ENCODE measurements at places on chromosomes 11 and 22. TPM values are rescaled to one million over a fixed set of nuclear protein-coding genes. Genes with fewer than 3 reads are reported as not detected.

GRCh38 chr11:100774859-100775258 is 87.8 kb downstream of the ARHGAP42 start:
- no peak for DNase-seq

- DNase-seq, result no peak
These were observed 17.5 kb downstream of the MN1 start for GRCh38 chr22:27784120-27784475.

GRCh38 chr11:64652586-64653387 is 61.8 kb downstream of the SLC22A12 start:
- DNase-seq, result peak; percentile 53

GRCh38 chr11:12876340-12876739 is 132.8 kb upstream of the RASSF10 start:
- DNase-seq, result no peak

DNA sequence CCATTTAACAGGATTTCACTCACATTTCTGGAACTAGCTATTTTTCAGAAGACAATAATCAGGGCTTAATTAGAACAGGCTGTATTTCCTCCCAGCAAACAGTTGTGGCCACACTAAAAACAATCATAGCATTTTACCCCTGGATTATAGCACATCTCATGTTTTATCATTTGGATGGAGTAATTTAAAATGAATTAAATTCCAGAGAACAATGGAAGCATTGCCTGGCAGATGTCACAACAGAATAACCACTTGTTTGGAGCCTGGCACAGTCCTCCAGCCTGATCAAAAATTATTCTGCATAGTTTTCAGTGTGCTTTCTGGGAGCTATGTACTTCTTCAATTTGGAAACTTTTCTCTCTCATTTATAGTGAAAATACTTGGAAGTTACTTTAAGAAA is 9.2 kb downstream of the PRSS23 start:
- no peak for DNase-seq

DNA sequence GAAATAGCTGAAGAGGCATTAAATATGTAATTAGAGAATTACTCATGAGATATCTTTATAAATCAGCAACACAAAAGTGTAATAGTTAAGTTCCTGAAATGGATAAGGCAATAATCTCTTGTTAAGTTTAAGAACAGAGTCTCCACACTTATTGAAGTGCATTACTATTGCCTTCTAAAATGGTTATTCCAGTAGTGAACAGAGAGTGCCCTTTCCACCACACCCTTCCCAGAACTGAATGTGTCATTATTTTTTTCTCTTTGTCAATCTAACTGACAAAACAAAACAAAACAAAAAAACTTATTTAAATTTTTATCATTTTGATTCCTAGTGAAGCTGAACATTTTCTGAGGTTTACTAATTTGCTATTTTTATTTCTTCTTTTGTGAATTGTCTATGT is 9.2 kb upstream of the PRRG4 start:
- DNase-seq, result no peak

- DNase-seq, result no peak
These were observed 11.2 kb downstream of the FOLR1 start for GRCh38 chr11:72203163-72203562.

- DNase-seq, result no peak
These were observed 151.0 kb upstream of the B3GAT1 start for GRCh38 chr11:134562941-134563471.

GRCh38 chr11:62805961-62806441 is 761 bp upstream of the NXF1 start:
- no peak for DNase-seq

DNA sequence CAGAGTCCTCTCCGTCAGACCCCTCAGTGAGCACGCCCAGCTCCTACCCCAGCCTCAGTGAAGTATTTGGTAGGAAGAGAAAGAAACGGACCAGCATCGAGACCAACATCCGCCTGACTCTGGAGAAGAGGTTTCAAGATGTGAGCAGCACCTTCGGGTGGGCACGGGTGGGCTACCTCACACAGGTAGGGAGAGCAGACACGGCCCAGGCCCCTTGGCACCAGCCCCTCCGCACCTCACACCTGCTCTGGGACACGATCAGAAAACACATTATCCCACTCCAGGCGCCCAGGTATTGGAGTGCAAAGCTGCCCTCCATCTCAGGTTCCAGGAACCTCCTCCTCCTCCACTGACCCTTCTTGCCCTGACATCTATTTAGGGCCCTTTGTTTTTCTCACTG is 17.6 kb upstream of the TLCD5 start:
- DNase-seq, result no peak

GRCh38 chr11:8331767-8332166 is 68.1 kb upstream of the LMO1 start:
- DNase-seq, result no peak

DNA sequence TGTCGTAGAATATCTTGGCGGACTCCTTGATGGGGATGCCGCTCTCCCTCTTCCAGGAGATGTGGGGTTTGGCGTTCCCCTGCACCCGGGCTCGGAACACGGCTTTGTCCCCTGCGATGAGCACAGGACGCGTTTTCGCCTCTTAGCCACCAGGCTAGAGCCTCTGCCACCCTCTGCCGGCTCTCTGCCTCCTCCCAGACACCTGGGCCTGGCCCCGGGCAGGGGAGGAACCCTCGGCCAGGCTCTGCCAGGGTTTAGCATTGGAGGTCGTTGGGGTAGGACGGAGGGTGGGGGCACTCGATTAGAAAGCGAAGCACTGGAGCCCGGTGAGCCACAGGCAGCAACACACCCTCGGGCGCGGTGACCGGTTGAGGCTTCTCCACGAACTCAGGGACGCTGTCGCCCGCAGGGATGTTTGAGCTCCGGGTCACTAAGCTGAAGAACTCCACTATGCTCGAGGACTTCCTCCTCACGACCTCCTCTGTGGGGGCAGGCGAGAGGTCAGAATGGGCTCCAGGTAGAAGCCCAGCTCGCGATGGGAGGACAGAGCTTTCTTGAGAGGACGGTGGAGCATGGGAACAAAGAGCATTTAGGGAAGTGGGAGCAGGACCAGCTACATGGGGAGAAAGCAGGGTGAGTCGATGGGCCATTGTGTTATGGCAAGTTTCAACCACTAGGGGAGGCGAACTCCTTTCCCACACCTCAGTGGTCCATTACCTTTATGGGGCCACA is 4.3 kb downstream of the IGSF22 start:
- DNase-seq, result peak; percentile 45

DNA sequence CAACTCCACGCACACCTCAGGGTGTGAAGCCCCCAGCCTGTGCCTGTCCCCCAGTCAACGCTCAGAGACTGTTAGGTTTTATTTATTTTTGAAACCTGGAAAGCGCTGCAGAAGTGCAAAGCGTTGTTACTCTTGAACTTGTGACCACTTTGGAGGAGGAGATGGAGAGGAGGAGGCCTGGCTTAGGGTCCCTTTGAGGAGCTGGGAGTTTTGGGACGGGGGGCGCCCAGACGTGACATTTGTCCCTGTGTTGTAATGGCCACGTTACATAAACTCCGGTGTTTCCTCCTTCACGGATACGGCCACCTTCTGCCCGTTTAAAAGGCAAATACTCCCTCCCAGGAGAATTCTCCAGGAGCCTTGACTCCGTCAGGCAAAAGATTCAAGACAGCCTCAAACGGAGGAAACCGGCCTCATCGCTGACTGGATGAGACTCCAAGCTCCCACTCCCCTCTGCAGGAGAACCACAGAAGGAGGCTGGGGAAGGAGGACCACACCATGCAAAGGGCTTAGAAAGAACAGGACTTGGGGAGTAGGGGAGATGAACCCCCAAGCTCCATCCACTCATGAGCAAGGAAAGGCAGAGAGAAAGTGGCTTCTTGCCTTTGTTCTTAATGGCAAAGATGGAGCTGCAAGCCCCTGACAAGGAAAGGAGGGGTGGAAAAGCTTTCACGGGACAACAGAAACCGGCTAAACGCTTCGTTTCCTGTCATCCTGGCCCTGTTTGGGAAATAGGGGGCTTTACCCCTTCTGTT is 630 bp downstream of the PIK3IP1 start:
- no peak for DNase-seq

- peak; percentile 6 for DNase-seq
These were observed 54.4 kb downstream of the FCHSD2 start for GRCh38 chr11:73087730-73088129.

- no peak for DNase-seq
These were observed 34.5 kb upstream of the EED start for GRCh38 chr11:86209806-86210657.

- DNase-seq, result no peak
These were observed 11.0 kb downstream of the SLC29A2 start for GRCh38 chr11:66360406-66361073.

- no peak for DNase-seq
These were observed at the start of gene BARX2 for GRCh38 chr11:129375751-129376657. BARX2 (plus strand) TSS chr11:129375848; CDS start chr11:129376036, 188 bp downstream.

DNA sequence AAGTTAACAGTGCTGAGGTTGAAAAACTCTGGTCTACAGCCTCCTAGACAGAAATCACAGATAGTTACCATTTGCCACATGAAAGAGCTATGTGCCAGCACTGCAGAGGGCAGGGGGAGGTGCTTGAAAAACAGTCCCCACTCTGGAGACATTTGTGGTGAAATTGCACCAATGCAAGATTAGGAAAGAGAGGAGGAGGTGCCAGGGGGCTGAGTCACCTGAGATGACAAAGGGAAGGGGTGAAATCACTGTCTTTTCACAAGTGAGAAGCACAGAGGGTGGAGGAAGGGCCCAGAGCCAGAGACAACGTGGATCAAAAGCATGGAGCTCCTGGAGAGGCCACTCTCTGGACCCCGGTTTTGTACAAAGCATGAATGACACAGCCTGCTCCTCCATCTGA is 196.3 kb downstream of the BUD13 start:
- no peak for DNase-seq

- no peak for DNase-seq
These were observed 39.1 kb downstream of the DIXDC1 start for GRCh38 chr11:111976119-111976766.

GRCh38 chr11:15485432-15485831 is 370.7 kb downstream of the INSC start:
- no peak for DNase-seq

DNA sequence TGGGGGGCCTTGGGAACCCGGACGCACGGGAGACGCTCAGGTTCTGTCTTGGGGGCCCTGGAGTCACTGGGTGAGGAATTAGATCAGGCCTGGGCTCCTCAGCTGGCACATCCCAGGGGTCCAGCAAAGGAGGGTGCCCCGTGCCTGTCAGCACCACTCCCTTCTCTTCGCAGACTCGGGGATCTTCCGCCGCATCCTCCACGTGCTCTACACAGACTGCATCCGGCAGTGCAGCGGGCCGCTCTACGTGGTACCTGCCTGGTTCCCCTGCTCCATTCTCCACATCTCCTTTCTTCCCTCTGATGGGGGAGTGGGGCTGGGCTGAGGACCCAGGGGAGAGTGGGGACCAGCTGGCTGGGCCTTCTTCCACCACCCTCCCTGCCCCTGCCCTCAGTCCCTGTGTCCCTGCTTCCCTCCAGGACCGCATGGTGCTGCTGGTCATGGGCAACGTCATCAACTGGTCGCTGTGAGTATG is 6.7 kb upstream of the TAGLN start:
- DNase-seq, result no peak

The TMEM123 gene
- polyA plus RNA-seq, result 479 TPM

The P2RX6 gene
- 0.44 TPM for polyA plus RNA-seq

The OR10G8 gene
- not detected for polyA plus RNA-seq

The SOX6 gene
- polyA plus RNA-seq, result not detected

The GRIK4 gene
- polyA plus RNA-seq, result not detected

The SLN gene
- not detected for polyA plus RNA-seq

The KIRREL3 gene
- polyA plus RNA-seq, result not detected

The MMP7 gene
- polyA plus RNA-seq, result 0.32 TPM

The IGF2 gene
- polyA plus RNA-seq, result not detected
